NCI-H187 (cell line): ENCODE measurements at places on chromosomes 13 and 19.

GRCh38 chr19:39125554-39126311 lies at the start of gene PAK4:
PAK4 (plus strand) TSS chr19:39125786; CDS start chr19:39169554, 43,768 bp downstream.
- DNase-seq, result peak; percentile 98

GRCh38 chr13:29362849-29363604 lies 232.5 kb downstream of the SLC7A1 start:
- peak; percentile 44 for DNase-seq

GRCh38 chr19:3068071-3068470 lies 5.8 kb upstream of the TLE5 start:
- no peak for DNase-seq

DNA sequence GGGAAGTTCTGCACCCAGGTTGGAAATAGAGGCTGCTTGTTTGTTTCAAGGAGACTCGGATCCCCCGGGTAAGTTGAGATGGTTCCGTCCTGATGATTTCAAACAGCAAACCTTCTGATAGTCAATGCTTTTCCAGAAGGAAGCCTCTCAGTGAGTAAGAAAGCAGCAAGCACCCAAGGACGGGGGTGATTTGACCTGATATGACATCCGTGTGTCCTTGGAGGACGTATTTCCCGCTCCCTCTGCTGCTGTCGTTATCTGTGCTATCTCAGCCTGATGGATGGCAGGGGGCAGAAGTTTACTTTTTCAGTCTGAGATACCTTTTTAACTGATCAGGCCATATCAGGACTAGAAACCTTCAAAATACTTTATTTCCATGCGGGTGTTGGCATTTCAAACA lies 5.7 kb upstream of the GGACT start:
- DNase-seq, result no peak

GRCh38 chr19:53504885-53505284 lies 33.1 kb upstream of the ZNF331 start:
- DNase-seq, result no peak

- DNase-seq, result no peak
Observed at GRCh38 chr13:111562716-111563115, 242.3 kb downstream of the TEX29 start.

DNA sequence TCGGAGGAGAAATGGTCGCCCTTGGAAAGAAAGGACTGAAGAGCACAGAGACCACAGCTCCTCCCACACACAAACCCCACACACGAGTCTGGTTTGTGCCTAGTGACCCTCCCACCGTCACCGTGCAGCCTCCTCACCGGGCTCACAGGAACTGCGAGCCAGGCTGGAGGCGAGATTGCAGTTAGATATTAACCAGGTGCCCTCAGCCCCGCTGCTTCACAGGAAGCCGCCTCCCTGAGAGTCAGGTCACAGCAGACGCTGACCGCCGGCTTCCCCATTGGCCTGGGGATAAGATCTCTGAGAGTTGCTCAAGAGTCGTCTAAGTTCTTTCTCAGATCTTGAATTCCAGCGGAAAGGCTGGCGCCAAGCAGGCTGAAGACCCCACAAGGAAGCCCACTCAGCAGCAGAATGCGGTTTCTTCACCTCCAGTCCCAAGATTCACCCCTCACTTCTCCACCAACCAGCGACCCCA lies 870 bp downstream of the ZNF44 start:
- DNase-seq, result no peak

- DNase-seq, result no peak
Observed at GRCh38 chr19:27774337-27774736, 1438.6 kb downstream of the UQCRFS1 start.

GRCh38 chr13:42539670-42540069 lies 34.3 kb upstream of the TNFSF11 start:
- no peak for DNase-seq

DNA sequence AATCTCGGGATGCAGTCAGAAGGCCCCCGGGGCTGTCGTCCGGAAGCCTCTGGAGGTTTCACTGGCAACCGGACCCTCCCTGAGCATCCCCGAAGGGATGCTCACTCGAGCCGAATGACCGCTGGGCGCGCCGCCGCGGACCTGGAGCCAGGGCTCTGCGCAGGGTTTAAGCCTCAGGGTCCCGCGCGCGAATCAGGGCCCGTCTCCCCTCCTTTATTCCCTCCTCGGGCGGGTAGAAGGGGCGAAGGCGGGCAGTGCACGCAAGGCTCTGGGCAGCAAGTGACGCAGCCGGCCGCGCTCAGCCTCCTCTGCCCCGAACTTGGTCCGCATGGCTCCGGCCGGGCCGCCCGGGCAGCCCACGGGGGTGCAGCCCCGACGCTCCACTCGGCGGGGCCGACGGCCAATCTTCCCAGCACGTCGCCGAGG lies 572 bp downstream of the SHISA2 start:
- no peak for DNase-seq

GRCh38 chr19:5002143-5002542 lies 33.2 kb downstream of the KDM4B start:
- DNase-seq, result no peak

- no peak for DNase-seq
Observed at GRCh38 chr19:46927106-46927505, 66.3 kb downstream of the ARHGAP35 start.

GRCh38 chr19:55670280-55671053 lies 4.6 kb upstream of the EPN1 start:
- DNase-seq, result no peak

GRCh38 chr13:73924607-73925006 lies 209.6 kb downstream of the KLF12 start:
- no peak for DNase-seq

GRCh38 chr19:11848594-11849469 lies at the start of gene ZNF439:
ZNF439 (plus strand) TSS chr19:11848726; CDS start chr19:11848868, 142 bp downstream.
- DNase-seq, result peak; percentile 76

- DNase-seq, result no peak
Observed at GRCh38 chr19:47155148-47155547, 24.5 kb downstream of the SAE1 start.

- no peak for DNase-seq
Observed at GRCh38 chr13:33855371-33855895, 37.5 kb downstream of the RFC3 start.

DNA sequence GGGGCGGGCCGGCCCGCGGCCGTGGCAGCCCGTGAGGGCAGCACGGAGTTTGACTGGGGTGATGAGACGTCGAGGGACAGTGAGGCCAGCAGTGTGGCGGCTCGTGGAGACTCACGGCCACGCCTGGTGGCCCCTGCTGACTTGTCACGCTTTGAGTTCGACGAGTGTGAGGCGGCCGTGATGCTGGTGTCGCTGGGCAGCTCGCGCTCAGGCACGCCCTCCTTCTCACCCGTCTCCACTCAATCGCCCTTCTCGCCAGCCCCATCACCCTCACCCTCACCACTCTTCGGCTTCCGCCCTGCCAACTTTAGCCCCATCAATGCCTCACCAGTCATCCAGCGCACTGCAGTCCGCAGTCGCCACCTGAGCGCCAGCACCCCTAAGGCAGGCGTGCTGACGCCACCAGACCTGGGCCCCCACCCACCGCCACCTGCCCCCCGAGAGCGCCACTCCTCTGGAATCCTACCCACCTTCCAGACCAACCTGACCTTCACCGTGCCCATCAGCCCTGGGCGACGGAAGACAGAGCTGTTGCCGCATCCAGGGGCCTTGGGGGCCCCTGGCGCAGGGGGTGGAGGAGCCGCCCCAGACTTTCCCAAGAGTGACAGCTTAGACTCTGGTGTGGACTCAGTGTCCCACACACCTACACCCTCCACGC lies 4.5 kb downstream of the CIC start:
- DNase-seq, result no peak
